ENCODE measurements at places on chromosomes 6 and 20.

- no peak for DNase-seq
Observed at GRCh38 chr20:8795404-8795803, 273.5 kb upstream of the PLCB4 start.

DNA sequence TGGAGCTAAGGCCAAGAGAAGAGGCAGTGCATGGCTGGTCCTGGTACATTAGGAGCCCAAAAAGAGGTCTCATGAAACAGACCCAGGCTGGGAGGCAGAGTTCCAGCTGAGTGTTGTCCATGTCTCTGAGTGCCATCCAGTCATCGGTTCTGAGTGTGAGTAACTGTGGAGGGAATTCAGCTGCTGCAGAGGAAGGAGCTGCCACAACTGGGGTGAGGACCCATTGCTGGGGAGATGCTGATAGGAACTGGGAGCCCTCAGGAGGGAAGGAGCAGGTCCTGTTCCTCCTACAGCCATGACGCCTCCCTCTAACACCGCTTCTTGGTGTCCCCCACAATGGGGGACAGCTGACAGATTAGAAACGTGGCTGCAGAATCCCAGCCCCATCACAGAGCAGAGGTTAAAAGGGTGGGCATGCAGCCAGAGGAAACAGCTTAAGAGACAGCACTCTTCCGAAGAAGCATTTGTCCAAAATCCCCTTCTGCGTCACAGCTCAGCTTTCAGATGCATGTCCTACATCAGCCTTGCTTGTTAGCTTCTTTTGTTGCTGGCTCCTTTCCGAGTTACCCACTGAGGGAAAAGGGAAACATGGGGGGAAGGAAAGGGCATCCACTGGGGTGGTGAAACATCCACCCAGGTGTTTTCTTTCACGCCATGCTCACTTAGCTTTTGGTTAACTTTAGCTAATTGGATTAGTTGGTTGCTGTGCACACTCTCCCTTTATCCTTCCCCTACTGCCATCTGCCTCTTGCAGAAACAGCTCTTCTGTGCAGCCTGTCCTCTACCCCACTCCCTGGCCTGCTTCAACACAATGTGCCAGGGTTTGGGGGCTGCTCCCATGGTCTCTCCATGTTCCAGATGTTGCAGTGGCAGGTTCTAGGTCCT is 239.2 kb downstream of the SYNDIG1 start:
- DNase-seq, result no peak

- no peak for DNase-seq
Observed at GRCh38 chr6:143969077-143969476, 39.0 kb downstream of the PLAGL1 start.

DNA sequence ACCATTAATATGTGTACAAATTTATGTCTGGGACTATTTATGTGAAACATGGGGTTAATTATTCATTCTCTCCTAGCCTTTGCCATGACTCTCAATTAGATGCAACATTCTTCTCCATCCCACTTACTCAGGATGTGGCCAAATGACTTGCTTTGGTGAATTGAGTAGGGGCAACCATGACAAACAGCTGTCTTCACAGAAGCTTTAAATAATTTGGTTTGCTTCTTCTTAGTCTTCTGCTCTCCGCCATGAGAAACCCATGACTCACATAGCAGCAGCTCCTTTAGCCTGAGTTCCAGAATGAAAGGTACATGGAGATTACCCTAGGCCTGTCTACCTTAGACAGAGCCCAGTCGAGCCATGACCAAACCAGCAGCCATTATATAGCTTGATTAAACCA is 74.7 kb downstream of the FRK start:
- no peak for DNase-seq

DNA sequence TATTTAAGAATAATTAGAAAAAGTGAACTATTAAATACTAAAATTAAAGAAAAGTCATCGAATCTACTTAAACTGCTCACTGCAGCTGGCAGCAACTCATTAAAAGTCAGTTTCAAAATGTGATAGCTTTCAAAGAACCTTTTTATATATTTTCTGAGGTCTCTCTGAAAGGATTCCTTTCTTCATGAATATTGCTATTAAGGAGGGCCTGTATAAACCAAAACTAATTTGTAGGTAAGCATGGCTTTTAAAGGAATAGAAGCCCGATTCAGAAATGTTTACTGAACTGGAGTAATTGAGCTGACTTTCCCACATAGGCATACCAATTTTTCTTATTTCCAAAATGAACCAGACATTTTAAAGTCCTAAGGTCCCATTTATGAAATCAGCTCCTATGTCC is 41.2 kb upstream of the ENPP1 start:
- DNase-seq, result no peak

- DNase-seq, result no peak
Observed at GRCh38 chr6:107973594-107973993, 15.6 kb upstream of the SEC63 start.

- no peak for DNase-seq
Observed at GRCh38 chr6:2378046-2378657, 132.7 kb upstream of the GMDS start.

- no peak for DNase-seq
Observed at GRCh38 chr20:51531141-51531710, 11.3 kb downstream of the NFATC2 start.

DNA sequence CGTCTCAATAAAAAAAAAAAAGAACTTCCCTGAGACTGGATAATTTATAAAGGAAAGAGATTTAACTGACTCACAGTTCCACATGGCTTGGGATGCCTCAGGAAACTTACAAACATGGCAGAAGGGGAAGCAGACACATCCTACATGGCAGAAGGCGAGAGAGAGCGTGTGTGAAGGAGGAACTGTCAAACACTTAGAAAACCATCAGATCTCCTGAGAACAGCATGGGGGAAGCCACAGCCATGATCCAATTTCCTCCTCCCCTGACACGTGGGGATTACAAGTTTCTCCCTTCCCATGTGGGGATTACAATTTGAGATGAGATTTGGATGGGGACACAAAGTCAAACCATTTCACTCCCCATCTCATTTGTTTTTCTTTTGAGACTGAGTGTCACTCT is 46.6 kb upstream of the TFAP2C start:
- no peak for DNase-seq

GRCh38 chr6:17656092-17656491 is 50.6 kb downstream of the NUP153 start:
- DNase-seq, result no peak

DNA sequence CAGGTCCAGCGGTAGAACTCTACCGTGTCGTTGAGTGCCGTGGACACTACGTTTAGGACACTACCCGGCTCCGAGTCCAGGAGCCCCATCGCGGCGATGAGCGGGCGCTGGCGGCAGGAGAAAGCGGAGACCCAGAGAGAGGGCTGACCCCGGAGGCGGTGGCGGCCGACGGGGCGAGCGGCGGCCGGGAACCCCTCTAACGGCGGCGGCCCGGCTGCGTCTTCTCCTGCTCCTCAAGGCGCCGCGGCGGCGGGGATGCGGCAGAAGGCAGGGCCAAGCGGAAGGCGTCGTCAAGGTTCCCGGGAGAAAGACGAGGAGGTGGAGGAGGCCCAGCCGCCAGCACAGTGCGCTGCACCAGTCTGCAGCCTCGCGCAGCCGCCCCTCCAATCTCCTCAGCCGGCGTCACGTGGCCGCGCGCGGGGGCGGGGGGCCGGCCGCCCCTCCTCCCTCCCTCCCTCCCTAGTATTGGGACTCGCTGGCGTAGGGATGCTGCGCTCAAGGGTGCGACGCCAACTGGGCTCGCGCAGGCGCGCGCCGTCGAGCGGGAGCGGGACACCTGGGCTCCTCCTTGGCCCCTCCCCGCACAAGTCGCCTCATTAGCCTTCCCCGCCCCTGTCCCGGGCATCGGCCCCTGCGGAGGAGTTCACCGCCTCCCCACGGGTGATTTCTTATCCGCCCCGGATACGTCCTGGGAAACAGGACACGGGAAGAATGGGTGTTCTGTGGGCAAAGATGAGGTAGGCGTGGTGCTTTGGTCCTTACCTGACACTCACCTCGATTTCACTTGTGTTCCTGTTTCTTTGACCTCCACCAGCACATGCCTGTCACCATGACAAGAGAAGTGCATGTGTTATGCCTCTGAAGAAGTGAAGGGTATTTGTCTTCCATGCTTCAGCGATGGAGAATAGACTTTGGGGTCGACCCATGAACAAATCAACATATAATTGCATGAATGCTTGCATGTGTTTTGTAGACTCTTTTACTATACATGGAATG is at the start of gene ELOVL4:
ELOVL4 (minus strand) TSS at position 363 of the 996 bp plus-strand sequence; CDS start at position 89, 274 bp downstream.
- DNase-seq, result no peak

DNA sequence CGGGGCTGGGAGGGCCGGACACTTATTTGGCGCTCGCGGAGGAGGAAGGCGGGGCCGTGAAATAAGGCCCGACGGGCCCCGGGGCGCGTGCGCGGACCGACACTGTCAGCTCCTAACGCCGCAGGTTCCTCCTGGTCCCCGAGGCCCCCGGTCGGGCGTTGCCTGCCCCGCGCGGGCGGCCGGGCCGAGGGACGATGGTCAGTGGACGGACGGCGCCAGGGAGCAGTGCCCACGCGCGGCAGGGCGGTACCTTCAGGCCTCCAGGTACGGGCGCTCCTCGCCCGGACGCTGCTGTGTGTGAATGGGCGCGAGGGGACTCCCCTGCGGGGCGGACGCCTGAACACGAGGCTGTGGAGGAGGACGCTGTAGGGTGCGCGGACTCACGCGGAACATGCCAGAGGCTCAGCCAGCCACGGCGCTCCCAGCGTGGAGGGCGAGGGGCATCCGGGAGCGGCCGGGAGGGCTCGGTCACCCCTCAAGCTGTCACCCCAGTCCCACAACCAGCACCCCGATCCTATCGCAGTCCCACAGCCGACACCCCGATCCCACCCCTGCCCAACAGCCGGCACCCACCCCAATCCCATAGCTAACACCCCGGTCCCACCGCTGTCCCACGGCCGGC is 339 bp upstream of the GMEB2 start:
- DNase-seq, result peak; percentile 80

DNA sequence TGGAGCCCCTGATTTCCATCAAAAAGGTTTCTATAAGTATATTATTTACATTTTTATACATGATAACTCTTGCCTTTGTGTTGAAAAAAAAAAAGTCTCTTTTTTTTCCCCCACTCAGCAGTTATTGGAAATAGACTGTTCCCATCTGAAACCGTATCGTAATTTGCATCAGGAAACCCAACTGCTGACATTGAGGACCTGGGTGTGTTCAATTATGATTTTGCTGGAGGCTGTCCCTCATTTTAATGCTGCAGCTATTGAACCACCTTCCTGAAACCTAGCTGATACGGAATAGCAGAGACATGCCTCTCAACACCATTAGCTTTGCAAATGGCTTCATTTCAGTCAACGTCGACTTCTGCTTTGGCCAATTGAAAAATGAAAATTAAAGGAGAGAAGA is 98.9 kb downstream of the ZNF217 start:
- no peak for DNase-seq

- no peak for DNase-seq
Observed at GRCh38 chr20:38278131-38278530, 17.6 kb upstream of the KIAA1755 start.

- no peak for DNase-seq
Observed at GRCh38 chr20:36493051-36493800, 48.1 kb upstream of the MYL9 start.

DNA sequence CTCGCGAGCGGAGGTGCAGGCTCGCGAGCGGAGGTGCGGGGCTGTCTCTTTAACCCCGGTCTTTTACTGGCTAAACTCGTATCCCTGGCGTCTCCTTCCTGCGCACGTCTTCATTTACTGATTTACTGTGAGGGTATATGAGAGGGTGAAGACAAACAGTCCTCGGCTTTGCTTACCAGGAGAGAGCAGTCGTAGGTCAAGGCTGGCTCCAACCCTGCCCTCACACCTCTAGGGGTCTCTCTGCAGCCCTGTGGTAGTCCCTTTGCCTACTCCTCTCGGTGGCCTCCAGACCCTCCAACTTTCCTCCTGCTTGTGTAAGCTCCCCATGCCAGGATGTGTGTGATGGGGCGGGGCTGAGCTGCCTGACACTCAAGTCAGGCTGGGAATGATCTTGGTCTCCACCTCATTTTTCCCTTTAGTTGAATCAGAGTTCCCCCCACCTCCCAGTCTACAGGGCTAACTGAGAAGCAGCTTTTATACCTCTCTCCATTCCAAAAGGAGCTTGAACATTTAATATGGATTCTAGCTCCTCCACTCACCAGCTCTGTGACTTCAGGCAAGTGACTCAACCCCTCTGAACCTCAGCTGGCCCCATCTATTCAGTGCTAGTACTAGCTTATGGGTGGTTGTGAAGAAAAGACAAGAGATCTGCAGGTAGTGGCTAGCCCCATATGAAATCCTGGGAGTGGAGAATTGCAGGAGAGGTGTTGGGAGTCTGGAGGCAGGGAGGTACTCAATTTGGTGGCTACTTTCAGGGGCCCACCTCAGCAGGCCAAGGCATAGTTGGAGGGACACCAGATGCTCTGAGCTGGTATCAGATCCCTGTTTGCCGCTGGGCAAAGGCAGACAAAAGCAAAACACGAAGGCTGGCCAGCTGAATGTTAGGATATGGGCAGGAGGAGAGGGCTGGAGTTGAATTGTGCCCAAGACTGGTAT is 902 bp downstream of the SLC29A1 start:
- no peak for DNase-seq

- peak; percentile 33 for DNase-seq
Observed at GRCh38 chr6:31246051-31246521, 25.8 kb downstream of the HLA-C start.

DNA sequence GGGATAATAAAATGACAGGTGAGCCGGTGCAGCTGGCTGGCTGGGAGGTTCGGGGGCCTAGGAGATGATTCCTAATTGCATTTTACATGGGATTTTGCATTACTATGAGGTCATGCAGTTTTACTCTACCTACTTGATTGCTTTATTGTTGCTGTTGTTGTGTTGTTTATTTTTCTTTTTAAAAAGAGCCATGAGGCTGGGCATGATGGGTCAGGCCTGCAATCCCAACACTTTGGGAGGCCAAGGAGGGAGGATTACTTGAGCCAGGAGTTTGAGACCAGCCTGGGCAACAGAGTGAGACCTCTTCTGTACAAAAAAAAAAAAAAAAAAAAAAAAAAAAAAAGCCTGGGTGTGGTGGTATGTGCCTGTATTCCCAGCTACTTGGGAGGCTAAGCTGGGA is 104.8 kb downstream of the GJA1 start:
- DNase-seq, result no peak

GRCh38 chr6:29887330-29887818 is 55.0 kb upstream of the HLA-A start:
- DNase-seq, result no peak

DNA sequence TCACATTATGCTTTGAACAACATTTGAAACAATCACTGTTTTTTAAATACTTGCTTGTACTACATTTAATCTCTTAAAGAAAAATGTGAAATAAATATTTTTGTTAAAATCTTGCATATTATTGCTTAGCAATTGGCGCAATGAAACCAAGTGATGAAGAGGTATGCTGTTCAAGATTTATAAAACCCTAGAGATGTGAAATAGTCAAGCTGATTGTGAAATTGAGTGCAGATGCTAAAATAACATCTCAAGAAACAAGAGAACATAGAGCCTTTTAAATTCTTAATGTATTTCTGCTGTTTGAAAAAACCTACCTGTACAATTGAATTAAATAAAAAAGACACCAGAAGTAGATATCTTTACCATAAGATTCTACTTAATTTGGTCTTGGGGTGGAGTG is 179.2 kb upstream of the MCHR2 start:
- no peak for DNase-seq

DNA sequence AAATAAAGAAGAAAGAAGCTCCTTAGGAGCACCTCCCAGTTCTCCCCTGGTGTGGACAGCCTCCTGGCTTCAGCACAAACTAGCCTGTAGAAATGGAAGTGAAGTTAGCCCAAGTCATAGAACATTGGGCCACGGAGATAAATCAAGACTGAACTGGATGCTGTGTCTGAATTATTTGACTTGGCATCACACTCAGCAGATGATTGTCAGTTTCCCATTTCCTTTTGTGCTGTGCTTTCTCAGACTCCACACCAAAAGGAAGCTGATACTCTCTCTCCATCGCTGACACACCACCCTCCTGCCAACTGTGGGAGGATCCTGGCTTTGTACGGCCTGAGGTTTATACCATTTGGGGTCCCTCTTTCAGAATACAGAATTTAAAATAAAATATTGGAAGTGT is 209.8 kb downstream of the TFAP2A start:
- peak; percentile 11 for DNase-seq
